CD8-positive, alpha-beta memory T cell (primary cell): ENCODE measurements at places on chromosomes 13 and 19. TPM values are rescaled to one million over a fixed set of nuclear protein-coding genes. Genes with fewer than 3 reads are reported as not detected.

The LILRB1 gene
- 1.0 TPM for total RNA-seq

GRCh38 chr19:42363614-42364346, 26.3 kb downstream of the CNFN start:
- DNase-seq, result no peak
- H3K4me3 ChIP-seq, result no peak overlapping the region
- no peaks in the 10 kb centered on the region for H3K36me3 ChIP-seq
- no peaks in the 10 kb centered on the region for H3K27me3 ChIP-seq
- H3K27ac ChIP-seq, result no peak overlapping the region

The MUC16 gene
- under 0.01 TPM for total RNA-seq

- H3K27me3 ChIP-seq, result no peaks in the 10 kb centered on the region
- H3K4me1 ChIP-seq, result no peaks in the 10 kb centered on the region
- no peaks in the 10 kb centered on the region for H3K36me3 ChIP-seq
- DNase-seq, result no peak
- H3K4me3 ChIP-seq, result no peak overlapping the region
Measured at GRCh38 chr13:36062249-36062648, 68.9 kb downstream of the DCLK1 start.

GRCh38 chr19:18496167-18496979, 25.5 kb downstream of the ELL start:
- H3K36me3 ChIP-seq, result no peaks in the 10 kb centered on the region
- H3K27me3 ChIP-seq, result no peaks in the 10 kb centered on the region
- peak; percentile 71 for DNase-seq
- peak overlapping the region; percentile 87 for H3K27ac ChIP-seq
- H3K4me1 ChIP-seq, result peaks cover 96% of the 10 kb centered on the region

DNA sequence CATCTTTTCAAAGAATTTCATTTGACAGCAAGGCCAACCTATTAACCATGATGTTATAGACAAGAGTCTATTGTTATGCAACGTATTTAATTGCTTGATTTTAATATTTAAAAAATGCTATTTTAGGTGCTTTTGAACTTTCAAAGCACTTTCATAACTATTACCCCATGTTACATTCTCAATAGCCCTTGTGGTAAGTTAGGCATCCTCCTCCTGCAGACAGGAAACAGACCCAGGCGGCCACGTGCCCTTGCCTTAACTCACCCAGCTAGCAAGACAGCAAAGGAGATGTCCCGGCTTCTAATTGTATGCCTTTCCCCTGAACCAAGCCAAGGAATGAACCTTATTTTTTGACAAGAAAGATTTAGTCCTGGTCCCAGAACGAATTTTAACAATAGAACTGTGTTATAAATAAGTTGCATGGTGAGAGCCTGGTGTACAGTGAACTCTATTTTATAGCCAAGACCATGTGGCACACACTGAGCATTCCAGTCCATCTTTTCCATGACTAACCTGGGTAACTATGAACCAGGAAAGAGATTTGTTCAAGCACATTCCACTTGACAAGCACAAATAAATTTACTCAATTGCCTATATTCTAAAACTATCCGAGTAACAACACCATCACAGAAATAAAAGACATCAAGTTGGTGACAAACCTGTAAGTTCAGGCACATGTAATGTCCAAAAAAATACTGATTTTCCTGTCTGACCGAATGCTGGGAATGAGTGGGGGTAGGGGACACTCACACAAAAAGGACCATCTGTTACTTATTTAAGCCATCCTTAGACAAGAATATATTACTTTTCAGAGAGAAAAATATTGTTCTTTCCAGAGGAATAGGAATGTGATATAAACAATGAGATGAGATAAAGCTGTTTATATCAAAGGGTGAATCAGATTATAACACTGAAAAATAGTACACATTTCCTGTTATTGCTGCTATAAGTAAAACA, 163.0 kb downstream of the EFNB2 start:
- H3K27ac ChIP-seq, result no peak overlapping the region
- no peak for DNase-seq
- H3K4me3 ChIP-seq, result no peak overlapping the region
- H3K4me1 ChIP-seq, result no peaks in the 10 kb centered on the region
- H3K27me3 ChIP-seq, result no peaks in the 10 kb centered on the region

- peak overlapping the region; percentile 59 for H3K4me3 ChIP-seq
- H3K27ac ChIP-seq, result peak overlapping the region; percentile 33
- DNase-seq, result no peak
- no peaks in the 10 kb centered on the region for H3K27me3 ChIP-seq
- no peaks in the 10 kb centered on the region for H3K36me3 ChIP-seq
Measured at GRCh38 chr19:45250216-45250831, 747 bp upstream of the MARK4 start.

The LSM7 gene
- total RNA-seq, result 163 TPM

DNA sequence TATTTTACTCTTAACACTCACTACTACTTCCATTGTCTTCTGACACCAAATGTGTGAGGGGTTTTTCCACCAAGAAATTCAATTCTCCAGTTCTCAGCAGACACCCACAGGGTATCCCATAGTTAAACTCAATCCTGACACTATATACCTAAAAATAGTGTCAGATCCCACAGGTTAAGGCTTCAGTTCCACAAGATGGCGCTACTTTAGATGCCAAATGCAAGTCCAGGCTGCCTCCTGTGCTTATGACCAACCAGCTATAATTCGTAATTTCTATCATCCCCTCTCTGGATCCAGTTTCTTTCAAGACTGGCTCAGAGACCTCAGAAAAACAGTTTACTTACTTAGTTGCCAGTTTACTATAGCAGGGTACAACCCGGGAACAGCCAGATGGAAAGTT, 1146.2 kb upstream of the SPRY2 start:
- no peaks in the 10 kb centered on the region for H3K4me1 ChIP-seq
- no peak overlapping the region for H3K27ac ChIP-seq
- H3K36me3 ChIP-seq, result no peaks in the 10 kb centered on the region

GRCh38 chr13:59488436-59488835, 675.3 kb downstream of the DIAPH3 start:
- no peaks in the 10 kb centered on the region for H3K27me3 ChIP-seq
- H3K4me3 ChIP-seq, result no peak overlapping the region
- H3K27ac ChIP-seq, result no peak overlapping the region
- no peaks in the 10 kb centered on the region for H3K4me1 ChIP-seq
- no peak for DNase-seq

- no peak for DNase-seq
- no peaks in the 10 kb centered on the region for H3K4me1 ChIP-seq
- H3K4me3 ChIP-seq, result no peak overlapping the region
- no peaks in the 10 kb centered on the region for H3K36me3 ChIP-seq
- H3K27me3 ChIP-seq, result no peaks in the 10 kb centered on the region
- H3K27ac ChIP-seq, result no peak overlapping the region
Measured at GRCh38 chr19:31574251-31574973, 225.2 kb upstream of the TSHZ3 start.

DNA sequence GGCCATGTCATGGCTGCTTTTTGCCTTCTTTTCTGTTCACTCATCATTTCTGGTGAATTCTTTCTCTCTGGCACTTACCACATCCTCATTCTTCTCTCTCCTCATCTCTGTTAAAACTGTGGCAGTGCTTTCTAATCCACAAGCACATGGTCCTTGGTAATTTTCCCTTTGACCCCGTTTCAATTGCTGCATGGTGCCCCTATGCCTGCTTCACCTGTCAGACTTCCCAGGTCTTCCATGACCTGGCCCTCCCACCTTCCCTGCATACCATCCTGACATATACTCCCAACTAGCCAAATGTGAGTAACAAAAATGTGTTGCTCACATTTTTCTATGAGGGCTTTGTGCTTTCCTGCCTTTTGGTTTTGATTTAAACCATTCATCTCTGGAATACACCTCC, 286.5 kb downstream of the MTUS2 start:
- H3K27me3 ChIP-seq, result no peaks in the 10 kb centered on the region
- H3K4me1 ChIP-seq, result no peaks in the 10 kb centered on the region
- H3K36me3 ChIP-seq, result no peaks in the 10 kb centered on the region
- no peak overlapping the region for H3K27ac ChIP-seq

The GGACT gene
- total RNA-seq, result 4.9 TPM

DNA sequence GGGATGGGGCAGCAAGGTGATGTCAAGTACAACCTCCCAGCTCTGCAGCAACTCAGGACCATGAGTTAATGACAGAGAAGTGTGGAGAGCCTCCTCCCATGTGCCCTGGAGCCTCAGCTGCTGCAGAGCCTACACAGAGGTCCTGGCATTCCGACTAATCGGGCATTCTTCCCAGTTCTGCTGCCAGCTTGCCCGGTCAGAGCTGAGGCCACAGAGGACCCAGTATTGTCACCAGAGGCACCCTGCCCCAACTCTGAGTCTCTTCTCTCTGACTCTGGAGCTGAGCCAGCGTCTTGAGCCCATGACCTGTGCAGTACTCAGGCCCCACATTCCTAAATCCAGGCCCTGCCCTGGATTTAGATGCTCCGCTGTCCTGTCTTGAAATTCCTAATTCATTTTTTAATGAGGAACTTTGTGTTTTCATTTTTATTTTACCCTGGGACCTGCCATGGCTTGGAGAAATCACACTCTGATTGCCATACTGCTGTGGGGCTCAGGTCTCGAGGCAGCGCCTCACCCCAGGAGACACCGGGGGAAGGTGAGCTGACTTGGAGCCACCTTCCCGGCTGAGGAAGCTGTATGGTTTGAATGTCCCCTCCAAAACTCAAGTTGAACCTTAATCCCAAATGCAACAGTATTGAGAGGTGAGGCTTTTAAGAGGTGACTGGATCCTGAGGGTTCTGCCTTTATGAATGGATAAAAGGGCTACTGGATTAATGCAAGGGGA, 144.9 kb upstream of the ZNF507 start:
- H3K4me3 ChIP-seq, result no peak overlapping the region
- H3K4me1 ChIP-seq, result no peaks in the 10 kb centered on the region
- no peak overlapping the region for H3K27ac ChIP-seq
- no peaks in the 10 kb centered on the region for H3K27me3 ChIP-seq

- peaks cover 13% of the 10 kb centered on the region for H3K4me1 ChIP-seq
- peaks cover 12% of the 10 kb centered on the region for H3K27me3 ChIP-seq
- no peak overlapping the region for H3K27ac ChIP-seq
Measured at GRCh38 chr19:35882114-35882832, 13.9 kb downstream of the APLP1 start.

GRCh38 chr13:23843436-23843835, 45.8 kb downstream of the MIPEP start:
- H3K36me3 ChIP-seq, result no peaks in the 10 kb centered on the region
- no peak overlapping the region for H3K4me3 ChIP-seq
- DNase-seq, result no peak
- no peak overlapping the region for H3K27ac ChIP-seq
- H3K4me1 ChIP-seq, result no peaks in the 10 kb centered on the region

- H3K27me3 ChIP-seq, result no peaks in the 10 kb centered on the region
- no peak overlapping the region for H3K4me3 ChIP-seq
- H3K36me3 ChIP-seq, result no peaks in the 10 kb centered on the region
- no peaks in the 10 kb centered on the region for H3K4me1 ChIP-seq
- no peak overlapping the region for H3K27ac ChIP-seq
Measured at GRCh38 chr13:110538632-110539031, 22.9 kb downstream of the RAB20 start.

GRCh38 chr13:100436099-100436498, 152.5 kb downstream of the GGACT start:
- no peaks in the 10 kb centered on the region for H3K4me1 ChIP-seq
- no peak overlapping the region for H3K4me3 ChIP-seq
- no peak overlapping the region for H3K27ac ChIP-seq
- no peak for DNase-seq
- no peaks in the 10 kb centered on the region for H3K27me3 ChIP-seq

GRCh38 chr19:6258812-6259311, 20.9 kb downstream of the MLLT1 start:
- no peak overlapping the region for H3K4me3 ChIP-seq
- peaks cover 9% of the 10 kb centered on the region for H3K36me3 ChIP-seq
- H3K27ac ChIP-seq, result no peak overlapping the region
- H3K27me3 ChIP-seq, result no peaks in the 10 kb centered on the region
- DNase-seq, result no peak
- H3K4me1 ChIP-seq, result no peaks in the 10 kb centered on the region

GRCh38 chr19:13138916-13139198, 11.3 kb downstream of the STX10 start:
- no peak overlapping the region for H3K4me3 ChIP-seq
- H3K36me3 ChIP-seq, result peaks cover 3% of the 10 kb centered on the region
- H3K27ac ChIP-seq, result no peak overlapping the region
- no peaks in the 10 kb centered on the region for H3K27me3 ChIP-seq
- no peaks in the 10 kb centered on the region for H3K4me1 ChIP-seq

- H3K36me3 ChIP-seq, result no peaks in the 10 kb centered on the region
- H3K4me3 ChIP-seq, result no peak overlapping the region
- no peak for DNase-seq
- H3K27me3 ChIP-seq, result no peaks in the 10 kb centered on the region
- H3K27ac ChIP-seq, result no peak overlapping the region
- no peaks in the 10 kb centered on the region for H3K4me1 ChIP-seq
Measured at GRCh38 chr13:20258208-20258962, 26.3 kb upstream of the GJB6 start.

- H3K36me3 ChIP-seq, result no peaks in the 10 kb centered on the region
- H3K4me1 ChIP-seq, result peaks cover 7% of the 10 kb centered on the region
- no peak for DNase-seq
- H3K4me3 ChIP-seq, result no peak overlapping the region
- no peaks in the 10 kb centered on the region for H3K27me3 ChIP-seq
Measured at GRCh38 chr19:21362291-21362690, 3.5 kb downstream of the ZNF738 start.

DNA sequence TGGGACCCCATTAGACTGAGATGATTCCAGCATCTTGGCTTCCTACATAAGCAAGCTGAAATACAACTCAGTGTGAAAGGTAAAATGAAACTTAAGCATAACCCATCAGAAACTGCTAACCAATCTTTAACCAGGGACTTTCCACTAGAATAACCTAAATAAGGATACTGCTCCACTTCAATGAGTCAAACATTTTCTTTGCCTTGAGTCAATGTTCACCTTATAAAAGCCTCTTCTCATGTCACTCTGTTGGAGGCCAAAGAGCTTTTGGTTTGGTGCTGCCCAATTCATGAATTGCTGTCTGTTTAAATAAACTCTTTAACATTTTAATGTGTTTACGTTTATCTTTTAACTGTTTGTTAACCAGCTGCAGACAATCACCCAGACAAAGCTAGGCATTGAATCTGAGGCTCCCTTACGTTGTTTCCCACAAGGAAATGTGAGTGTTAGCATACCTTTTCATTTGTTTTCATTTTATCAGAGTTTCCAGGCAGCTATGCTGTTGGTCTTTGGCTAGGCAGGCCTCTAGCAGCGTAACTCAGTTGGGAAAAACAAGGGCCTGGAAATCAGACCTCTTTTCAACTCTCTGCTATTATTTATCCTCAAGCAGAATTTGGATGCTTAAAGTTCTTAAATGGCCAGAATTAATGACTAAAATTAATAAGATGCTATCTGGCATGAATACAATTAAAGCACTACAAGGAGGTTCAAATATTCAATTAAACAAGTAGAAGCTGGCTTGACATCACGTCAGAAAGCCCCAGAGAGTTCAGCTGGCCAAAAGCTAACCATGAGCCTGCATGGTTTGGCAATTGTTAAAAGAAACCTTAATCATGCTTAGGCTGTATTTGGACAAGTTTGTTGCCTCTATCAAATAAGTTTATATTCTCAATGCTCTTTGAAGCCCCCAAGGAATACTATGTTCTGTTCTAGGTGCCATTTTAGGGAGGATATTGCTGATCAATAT, 200.2 kb downstream of the DCLK1 start:
- H3K36me3 ChIP-seq, result no peaks in the 10 kb centered on the region
- no peak for DNase-seq
- no peaks in the 10 kb centered on the region for H3K4me1 ChIP-seq
- no peak overlapping the region for H3K27ac ChIP-seq

- H3K36me3 ChIP-seq, result no peaks in the 10 kb centered on the region
- H3K4me3 ChIP-seq, result no peak overlapping the region
- no peaks in the 10 kb centered on the region for H3K4me1 ChIP-seq
- DNase-seq, result no peak
- no peak overlapping the region for H3K27ac ChIP-seq
- H3K27me3 ChIP-seq, result no peaks in the 10 kb centered on the region
Measured at GRCh38 chr13:45063261-45063860, 56.9 kb upstream of the GTF2F2 start.

The MLLT1 gene
- total RNA-seq, result 64.2 TPM

The COX7A1 gene
- total RNA-seq, result not detected
